ENCODE measurements at places on chromosomes 1 and 21.

GRCh38 chr1:155044812-155045657, 6.1 kb upstream of the ADAM15 start:
- H3K27ac ChIP-seq = peak overlapping the region; percentile 47
- no peaks in the 10 kb centered on the region for H3K36me3 ChIP-seq

DNA sequence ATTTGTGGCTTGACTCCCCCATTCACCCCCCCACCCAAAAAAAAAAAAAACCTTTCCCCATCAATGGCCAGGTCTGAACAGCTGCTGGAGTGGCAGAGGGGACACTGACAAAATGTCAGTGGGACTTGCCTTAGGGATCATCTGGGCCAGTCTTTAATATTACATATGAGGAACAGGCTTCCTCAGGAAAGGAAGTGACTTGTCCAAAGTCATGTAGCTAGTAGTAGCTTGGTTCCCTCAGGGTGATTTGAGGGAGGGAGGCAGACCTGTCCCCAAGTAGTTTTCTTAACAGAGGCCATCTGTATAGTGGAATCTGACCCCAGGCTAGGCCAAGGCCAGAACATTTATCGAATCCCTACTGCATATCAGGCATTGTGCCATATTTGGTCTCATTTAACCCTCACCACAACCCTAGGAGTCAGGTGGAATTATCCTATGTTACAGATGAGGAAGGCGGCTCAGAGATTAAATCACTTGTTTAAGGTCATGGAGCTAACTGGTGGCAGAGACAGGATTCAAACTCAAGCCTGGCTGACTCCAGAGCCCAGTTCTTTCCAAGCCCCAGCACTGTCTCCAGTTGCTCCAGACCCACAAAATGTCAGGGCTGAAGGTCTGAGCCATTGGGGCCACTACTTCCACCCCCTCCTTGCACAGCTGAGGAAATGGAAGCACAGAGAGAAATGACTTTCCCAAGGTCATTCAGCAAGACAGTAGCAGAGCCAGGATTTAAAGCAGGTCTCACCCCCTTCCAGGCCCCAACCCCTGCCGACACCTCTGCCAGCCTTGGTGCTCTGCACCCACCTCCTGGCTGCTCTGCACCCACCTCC, 10.4 kb downstream of the ZBTB7B start:
- H3K27ac ChIP-seq = peak overlapping the region; percentile 48
- peaks cover 21% of the 10 kb centered on the region for H3K36me3 ChIP-seq
- DNase-seq = no peak
- peaks cover 84% of the 10 kb centered on the region for H3K4me1 ChIP-seq
- no peaks in the 10 kb centered on the region for H3K27me3 ChIP-seq
- no peak overlapping the region for H3K4me3 ChIP-seq

DNA sequence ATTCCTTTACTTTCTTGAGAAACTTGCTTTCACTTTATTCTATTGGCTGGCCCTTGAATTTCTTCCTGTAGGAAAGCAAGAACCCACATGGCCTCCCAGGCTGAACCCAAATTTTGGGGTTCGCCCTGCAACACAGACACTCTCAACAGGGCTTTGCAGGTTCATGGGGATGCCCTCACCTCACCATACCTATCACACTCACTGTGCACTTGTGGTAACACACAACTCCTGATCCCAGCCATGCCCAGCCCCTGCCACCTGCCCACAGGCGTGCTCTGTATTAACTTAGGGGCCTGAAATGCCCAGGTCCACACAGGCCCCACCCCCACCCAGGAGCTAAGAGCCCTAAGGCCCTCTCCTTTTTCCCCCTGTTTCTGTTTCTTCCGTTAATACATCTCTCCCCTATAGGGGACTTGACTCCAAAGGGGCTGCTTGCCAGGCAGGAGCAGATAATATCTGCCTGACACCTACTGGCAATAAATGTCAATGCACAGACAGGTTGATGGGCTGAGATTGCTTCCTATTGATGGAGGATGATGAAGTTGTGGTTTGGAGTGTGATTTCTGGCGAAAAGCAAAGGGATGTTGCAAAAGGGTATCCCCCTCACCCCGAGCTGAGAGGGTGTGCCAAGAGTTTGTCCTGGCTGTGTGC, 171.5 kb downstream of the AJAP1 start:
- no peaks in the 10 kb centered on the region for H3K4me1 ChIP-seq
- DNase-seq = no peak
- H3K4me3 ChIP-seq = no peak overlapping the region
- no peaks in the 10 kb centered on the region for H3K36me3 ChIP-seq
- H3K27me3 ChIP-seq = no peaks in the 10 kb centered on the region

GRCh38 chr1:39105061-39105840, 79.1 kb downstream of the NDUFS5 start:
- H3K27me3 ChIP-seq = peaks cover 7% of the 10 kb centered on the region
- no peaks in the 10 kb centered on the region for H3K36me3 ChIP-seq
- peak; percentile 59 for DNase-seq
- H3K27ac ChIP-seq = no peak overlapping the region
- peaks cover 24% of the 10 kb centered on the region for H3K4me1 ChIP-seq

DNA sequence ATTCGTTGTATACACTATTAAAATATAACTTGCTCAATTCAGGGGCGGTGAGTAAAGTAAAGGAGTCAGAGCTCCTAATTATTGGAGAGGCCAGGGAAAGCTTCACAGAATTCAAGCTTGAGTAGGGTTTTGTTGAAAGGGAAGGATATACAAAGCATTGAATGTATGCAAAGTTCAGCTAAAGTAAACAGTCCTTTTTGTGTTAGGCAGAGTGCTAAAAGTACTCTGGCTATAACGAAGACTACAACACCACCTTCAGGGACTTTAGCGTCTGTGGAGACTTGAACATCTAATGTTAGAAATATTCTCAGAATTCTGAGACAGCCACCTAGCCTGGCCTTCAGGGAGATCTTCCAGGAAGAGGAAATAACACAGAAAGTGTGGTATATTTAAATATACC, 1.1 kb downstream of the FALEC start:
- peaks cover 5% of the 10 kb centered on the region for H3K27me3 ChIP-seq
- DNase-seq = peak; percentile 37
- peak overlapping the region; percentile 90 for H3K4me3 ChIP-seq
- H3K27ac ChIP-seq = no peak overlapping the region
- no peaks in the 10 kb centered on the region for H3K36me3 ChIP-seq
